ENCODE measurements at places on chromosomes 6 and 20.

- DNase-seq: no peak
These were observed 18.1 kb downstream of the TOP1 start for GRCh38 chr20:41046716-41047115.

GRCh38 chr6:164005004-164005711 is 590.6 kb downstream of the QKI start:
- DNase-seq: no peak

DNA sequence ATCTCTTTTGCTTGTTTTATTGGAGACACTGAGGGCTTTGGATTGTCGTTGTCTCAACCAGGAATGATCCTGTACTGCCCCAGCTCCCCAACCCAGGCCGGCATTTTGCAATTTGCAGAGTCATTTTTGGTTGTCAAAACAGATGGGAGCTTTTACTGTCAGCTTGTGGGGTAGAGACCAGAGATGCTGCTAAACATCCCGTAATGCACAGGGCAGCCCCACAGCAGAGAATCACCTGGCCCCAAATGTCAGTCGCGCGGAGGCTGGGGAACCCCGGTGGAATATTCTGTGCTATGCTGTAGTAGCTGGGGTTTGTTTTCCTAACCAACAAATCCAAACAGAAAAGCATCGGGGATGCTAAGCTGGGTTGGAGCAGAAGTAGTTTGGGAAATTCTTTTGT is 99.7 kb downstream of the TSHZ2 start:
- DNase-seq: no peak

- no peak for DNase-seq
These were observed 79.8 kb downstream of the ANKEF1 start for GRCh38 chr20:10114598-10114997.

- DNase-seq: no peak
These were observed 69.5 kb upstream of the SAMD5 start for GRCh38 chr6:147438758-147439528.

DNA sequence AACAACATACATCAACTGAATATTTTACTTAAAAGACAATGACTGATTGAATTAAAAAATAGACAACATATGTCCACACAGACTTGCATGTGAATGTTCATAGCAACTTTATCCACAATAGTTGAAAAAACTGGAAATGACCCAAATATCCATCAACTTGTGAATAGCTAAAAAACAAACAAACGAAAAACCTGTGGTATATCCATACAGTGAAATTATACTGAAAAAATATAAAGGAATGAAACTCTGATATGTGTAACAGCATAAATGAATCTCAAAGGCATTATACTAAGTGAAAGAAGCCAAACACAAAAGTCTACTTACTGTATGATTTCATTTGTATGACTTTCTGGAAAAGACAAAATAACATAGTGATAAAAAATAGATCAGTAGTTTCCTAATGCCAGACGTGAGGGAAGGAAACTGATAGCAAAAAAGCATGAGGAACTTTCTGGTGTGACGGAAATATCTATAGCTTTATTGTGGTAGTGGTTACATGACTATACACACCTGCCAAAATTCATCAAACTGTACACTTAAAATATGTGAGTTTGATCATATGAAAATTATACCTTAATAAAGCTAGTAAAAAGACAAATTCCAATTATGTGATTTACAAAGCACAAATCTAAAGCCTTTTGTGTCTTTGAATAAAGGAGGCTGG is 123.2 kb downstream of the BACH2 start:
- no peak for DNase-seq

DNA sequence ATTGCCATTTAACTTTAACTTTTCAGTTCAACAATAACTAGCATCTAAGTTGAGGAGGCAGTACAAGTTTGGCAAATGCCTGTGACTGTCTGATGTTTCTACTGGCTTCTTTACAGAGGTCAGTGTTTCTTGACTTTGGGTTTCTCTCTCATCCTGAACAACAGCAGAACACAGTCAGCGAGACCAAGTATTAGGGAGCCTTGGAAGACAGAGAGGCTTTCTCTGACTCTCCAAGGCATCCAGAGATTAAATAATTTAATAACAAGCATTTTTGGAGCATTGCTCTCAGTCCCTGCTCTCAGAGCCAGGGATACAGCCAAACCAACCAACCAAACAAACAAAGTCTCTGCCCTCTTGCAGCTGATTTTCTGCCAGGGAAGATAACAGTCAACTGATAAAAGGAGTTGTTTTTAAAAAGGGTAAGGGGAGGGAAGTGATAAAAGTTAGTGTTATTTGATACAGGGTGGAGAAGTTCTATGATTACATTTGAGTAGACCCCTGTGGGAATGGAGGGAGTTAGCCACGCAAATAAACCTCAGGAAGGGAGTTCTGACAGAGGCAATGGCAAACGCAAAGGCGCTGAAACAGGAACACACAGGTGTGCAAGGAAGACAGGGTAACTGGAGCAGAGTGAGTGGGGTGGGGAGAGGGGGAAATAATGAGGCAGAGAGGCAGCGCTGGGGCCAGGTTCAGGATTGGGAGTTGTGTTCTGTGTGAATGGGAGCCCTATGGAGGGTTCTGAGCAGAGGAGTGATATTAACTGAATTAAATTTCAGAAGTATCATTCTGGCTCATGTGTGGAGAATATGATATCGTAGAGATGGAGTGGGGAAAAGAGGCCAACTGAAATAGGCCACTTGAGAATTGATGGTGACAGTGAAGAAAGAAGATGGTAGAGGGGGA is 55.2 kb downstream of the SEL1L2 start:
- DNase-seq: no peak

GRCh38 chr6:33990061-33990541 is 155.8 kb downstream of the GRM4 start:
- DNase-seq: no peak

GRCh38 chr6:26592649-26593048 is 4.1 kb upstream of the ABT1 start:
- DNase-seq: no peak

DNA sequence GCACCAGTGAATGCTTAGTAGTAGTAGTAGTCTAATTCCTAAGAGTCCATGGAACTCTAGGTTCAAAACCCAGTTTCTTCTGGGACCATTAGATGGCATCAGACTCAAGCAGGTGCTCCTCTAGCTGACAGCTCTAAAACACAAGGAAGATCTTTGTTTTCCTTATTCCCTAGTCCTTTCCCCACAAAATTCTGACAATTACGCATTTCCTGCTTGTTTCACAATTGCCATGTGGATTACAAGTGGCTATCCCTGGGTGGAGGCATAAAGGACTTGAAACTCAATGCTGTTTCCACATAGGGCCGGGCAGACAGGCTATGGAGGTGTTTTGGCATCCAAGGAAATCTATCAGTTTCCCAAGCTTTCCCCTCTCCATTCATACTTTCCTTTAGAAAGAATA is 9.2 kb upstream of the HLA-DOB start:
- DNase-seq: no peak

GRCh38 chr6:155645325-155645724 is 189.7 kb upstream of the NOX3 start:
- no peak for DNase-seq

GRCh38 chr6:94177429-94177828 is 758.1 kb upstream of the EPHA7 start:
- DNase-seq: no peak

DNA sequence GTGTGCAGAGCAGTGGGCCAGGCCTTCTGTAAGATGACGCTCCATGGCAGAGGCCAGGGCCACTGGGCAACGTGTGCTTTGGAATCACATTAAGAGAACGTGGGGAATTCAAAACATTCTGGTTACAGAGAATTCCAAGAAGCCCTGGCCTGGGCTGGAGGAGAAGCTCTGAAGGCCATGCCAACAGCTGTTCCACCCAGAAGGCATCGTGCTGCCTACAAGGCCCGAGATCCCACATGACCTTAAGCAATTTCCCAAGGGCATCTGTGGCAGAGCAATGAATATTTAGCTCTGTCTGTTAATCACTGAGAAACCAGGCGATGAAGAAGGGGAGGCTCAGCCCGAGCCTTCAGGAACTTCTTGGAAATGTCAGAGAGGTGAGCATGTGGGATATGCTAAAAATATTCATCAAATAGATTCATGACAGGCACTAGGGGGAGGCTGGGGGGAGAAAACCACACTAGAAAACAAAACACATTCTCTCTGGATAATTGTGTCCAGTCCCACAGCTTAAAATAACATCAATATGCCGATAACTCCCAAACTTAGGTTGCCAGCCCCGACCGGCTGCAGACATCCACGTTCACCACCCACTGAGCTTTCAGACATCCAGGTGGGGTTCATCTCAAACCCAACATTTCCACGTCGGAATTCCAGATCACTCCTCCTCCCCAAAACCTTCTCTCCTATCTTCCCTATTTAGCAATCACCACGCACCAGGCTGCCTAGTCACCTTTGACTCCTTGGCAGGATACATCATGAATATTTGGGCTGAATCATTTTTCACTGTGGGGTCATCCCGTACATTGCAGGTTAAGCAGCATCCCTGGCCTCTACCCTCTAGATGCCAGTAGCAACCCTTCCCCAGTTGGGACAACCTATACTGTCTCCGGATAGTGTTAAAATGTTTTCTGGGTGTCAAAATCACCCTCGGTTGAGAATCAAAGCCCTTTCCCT is 6.6 kb downstream of the SULF2 start:
- no peak for DNase-seq

- DNase-seq: no peak
These were observed 124.6 kb upstream of the BTN3A2 start for GRCh38 chr6:26240157-26241032.

GRCh38 chr6:84019141-84019841 is 14.3 kb upstream of the MRAP2 start:
- DNase-seq: no peak

GRCh38 chr6:22367346-22367745 is 70.5 kb upstream of the PRL start:
- DNase-seq: no peak

DNA sequence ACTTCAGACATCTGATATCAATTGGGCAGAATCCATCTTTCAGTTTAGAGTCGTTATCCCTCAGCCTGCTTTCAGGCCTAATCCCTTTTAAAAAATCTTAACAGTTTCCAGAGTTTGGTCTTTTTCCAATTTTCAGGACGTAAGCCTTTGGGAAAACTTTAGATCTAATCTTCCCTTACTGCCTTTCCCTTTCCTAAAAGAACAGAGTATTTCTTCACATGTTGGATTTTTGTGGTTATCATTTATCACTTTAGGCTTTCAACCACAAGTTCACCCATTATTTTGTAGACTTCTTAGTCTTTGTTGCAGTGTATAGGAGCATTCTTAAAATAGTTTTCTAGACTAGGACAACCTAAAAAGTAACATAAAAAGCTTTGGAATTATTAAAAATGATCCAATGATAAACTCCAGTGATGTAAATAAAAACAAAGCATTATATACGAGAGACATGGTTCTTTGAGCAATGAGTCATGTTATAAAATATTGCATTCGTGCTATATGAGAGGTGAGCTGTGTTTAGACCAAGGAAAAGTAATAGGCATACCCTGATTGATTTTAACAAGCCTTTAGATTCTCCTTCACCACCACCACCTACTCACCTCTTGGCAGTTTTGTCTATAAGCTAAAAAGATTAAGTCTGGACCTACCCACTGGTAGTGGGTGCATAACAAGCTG is 90.4 kb upstream of the MCHR2 start:
- no peak for DNase-seq

DNA sequence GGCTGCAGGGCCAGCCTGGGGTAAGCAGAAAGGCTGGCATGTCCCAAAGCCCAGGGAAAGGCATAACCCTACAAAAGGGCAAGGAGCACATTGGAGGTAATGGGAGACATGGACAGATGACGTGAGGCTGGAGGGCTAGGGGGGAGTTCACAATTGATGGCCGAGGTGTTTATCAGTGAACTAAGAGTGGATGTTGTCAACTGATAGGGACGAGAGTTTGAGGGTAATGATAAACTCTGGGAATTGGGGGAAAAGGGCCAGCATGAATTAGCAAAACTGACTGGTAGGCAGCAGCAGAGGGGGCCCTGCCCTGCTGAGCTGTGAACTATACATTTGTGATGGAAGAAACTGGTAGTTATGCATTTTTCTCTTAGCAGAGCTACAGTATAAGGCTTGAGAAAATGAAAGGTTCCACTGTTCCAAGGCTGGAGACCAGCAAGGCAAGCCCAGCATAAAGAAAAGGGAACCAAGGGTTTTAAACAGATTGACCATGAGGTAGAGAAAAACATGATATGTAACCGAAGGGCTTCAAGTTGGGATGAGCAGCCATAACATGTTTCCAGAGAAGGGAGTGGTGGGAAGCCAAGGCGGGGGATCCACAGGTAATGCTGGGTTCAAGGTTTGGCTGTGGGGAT is 98.1 kb upstream of the MLN start:
- no peak for DNase-seq

DNA sequence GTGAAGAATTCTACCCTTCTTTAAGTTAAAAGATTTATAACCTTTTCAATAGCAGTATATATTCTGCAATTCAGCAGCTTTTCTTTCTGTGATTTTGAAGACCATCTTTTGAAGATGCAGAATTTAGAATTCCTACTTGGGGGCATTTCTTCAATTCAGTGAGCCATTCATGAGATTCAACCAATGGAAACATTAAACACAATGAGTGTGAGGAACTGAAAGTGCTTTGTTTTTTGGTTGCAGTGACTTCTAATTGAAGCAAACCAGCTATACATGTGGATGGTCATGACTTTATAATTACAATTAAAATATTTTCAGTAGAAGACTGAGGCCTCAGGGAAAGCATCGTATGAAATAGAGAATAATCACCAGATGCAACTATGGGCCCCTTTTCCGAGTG is 108.3 kb downstream of the CARMIL1 start:
- no peak for DNase-seq

DNA sequence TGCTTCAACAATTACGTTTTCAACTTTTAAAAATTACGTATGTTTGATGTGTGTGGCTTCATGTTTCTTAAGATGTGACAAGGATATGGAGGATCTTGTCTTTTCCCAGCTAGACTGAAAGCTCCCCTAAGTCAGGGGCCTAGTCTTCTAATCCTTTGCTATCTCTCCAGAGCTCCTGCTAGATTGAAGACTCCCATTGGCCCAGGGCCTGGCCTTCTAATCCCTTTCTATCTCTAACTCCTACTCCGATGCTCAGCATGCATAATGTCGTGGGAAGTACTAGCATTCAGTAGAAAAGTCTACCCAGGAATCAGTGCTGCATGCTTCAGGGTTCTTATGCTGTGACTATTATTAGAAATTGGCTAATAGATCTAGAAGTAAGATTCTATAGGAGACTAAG is 144.8 kb upstream of the SUPT3H start:
- no peak for DNase-seq

GRCh38 chr20:64003960-64004725 is 23.2 kb downstream of the PRPF6 start:
- DNase-seq: no peak

DNA sequence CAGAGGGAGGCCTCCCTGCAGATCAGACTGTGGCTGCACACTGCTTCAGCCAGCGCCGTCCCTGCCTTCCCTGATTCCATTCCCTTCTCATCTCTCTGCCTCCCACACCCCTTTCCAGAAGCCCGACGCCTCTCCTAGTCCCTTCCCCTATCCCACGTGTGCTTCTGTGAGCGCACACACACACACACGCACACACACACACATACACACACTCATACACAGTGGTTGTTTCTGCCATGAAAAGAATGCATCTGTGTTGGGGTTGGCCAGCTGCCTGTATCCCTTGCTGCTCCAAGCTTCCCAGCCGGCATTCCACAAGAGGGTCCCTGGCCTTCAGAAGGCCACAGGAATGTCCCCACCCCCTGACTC is 51.7 kb downstream of the MOCS1 start:
- peak; percentile 26 for DNase-seq

Measured in occipital lobe (tissue), 3 donors.